Activated effector memory CD4-positive, alpha-beta T cell treated with anti-CD3 and anti-CD28 coated beads, Interleukin-2, amount 50 U/mL, for 16 hours (primary cell): ENCODE measurements at places on chromosomes 3 and 15.

DNA sequence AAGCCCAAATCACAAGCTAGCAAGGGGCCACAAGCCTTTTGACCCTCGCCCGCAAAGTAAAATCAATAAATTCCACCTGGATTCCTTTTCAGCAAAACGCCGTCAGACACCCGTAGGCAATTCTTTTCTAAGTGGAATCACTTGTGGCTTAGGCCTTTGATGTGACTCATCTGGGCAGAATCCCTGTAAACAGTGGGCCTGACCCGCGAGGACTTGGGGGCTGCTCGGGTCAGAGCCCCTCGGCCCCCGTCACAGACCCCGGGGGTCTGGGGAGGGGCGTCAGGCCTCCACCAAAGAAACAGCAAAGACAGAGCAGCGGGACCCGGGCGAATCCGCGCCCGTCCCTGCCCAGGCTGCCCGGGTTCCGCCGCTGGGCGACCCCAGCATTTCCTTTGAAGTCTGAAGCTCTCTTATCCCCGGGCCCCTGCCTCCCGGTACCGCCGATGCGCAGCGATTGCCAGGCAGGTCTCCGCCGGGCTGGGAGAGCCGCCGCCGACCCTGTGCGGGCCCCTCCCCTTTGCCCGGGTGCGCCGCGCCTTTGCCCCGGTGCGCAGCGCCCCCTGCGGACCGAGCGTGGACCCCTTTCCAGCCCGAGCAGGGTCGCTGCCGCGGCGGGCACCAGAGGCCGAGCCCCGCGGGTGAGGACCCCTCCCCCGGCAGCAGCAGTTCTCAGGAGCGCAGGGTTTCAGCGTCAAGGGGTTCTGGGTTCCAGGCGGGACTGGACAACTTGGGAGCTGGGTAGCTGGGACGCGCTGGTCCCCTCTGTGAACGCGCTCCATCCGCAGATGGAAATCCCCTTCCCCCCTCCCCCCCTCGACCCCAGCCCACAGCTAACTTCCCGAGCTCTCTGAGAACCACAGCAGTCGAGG is 178.3 kb downstream of the UACA start:
- DNase-seq, result peak; percentile 73

DNA sequence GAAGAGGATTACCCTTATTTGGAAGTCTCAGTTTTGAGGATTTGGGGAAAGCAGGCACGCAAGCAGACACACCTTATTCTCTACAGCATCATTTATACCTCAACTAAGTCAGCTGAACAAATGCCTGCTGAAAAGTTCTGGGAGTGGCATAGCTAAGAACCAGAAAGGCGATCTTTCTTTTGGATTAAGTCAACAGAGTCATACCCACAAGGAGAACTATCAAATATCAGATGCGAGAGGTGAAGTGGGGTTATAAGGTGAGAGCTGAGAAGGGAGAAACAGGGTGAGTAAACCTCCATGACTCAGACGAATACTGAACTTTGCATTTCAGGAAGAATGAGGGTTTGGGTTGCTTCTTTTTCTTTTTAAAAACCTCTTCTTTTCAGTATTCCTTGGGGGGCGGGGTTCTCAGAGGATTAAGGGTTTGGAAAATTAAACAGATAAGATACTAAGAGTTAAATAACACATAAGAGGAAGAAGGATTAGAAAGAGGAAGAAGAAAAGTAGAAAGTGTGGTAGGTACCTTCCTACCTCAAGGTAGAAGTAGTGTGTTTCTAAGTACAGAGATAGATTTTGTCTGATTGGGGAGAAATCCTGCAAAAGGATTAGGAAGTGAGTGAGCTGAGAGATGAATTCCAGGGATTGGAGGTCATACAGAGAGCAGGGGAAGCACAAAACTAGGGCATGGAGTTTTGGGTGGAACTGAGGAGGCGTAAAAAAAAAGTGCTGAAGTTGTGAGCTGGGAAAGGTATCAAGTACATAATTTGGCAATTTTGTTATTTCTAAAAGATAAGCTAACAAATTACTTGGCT is 41.3 kb upstream of the ICE2 start:
- no peak for DNase-seq

GRCh38 chr15:60128000-60128376 is 123.9 kb downstream of the FOXB1 start:
- peak; percentile 63 for DNase-seq

DNA sequence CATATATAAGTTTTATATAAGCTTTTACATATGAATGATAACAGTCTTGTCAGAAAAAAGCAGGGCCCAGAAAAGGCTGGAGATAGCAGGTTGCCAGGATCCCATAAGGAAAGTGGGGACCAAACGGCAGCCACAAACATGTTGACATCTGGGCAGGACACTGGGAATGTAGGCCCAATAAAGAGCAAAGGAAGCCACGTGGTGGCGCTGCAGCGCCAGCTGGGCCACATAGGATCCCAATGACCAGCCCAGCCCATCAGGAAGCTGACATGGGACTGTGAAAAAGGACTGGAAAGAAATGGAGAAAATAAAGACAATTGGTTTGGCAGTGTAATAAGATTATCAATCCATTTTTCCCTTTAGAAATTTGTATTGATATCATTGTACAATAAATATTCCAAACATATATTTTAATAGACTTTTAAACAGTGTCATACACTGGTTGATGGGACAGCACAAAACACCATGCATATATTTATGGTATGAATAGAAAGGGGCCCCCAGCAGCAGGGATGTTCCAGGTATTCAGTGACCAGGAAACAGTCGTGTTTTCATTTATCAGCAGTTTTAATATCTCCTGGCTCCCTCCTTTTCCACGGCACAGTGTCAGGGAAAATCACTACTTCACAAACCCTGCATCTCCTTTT is 89.0 kb upstream of the STRIT1 start:
- DNase-seq, result no peak

GRCh38 chr3:53777468-53777867 is 68.8 kb downstream of the CHDH start:
- no peak for DNase-seq

DNA sequence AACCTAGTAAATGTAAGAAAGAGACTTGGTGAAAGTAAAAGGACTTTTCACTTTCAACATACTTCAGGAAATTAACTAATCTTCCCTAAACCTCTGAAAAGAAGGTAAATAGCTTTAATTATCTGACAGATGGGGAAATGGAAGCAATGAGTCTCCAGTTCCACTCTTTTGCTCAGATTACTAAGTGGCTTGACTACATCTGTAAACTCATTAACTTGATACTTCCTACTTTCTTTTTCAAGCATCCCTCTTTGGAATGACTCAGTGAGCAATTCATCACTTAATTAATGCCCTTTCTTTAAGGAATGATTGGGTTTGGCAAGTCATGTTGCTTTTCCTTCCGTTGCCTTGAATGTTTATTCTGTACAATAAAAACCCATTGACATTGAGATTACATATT is 234.2 kb downstream of the GRM7 start:
- DNase-seq, result no peak

GRCh38 chr15:100338971-100339444 is 2.8 kb downstream of the ADAMTS17 start:
- peak; percentile 79 for DNase-seq

DNA sequence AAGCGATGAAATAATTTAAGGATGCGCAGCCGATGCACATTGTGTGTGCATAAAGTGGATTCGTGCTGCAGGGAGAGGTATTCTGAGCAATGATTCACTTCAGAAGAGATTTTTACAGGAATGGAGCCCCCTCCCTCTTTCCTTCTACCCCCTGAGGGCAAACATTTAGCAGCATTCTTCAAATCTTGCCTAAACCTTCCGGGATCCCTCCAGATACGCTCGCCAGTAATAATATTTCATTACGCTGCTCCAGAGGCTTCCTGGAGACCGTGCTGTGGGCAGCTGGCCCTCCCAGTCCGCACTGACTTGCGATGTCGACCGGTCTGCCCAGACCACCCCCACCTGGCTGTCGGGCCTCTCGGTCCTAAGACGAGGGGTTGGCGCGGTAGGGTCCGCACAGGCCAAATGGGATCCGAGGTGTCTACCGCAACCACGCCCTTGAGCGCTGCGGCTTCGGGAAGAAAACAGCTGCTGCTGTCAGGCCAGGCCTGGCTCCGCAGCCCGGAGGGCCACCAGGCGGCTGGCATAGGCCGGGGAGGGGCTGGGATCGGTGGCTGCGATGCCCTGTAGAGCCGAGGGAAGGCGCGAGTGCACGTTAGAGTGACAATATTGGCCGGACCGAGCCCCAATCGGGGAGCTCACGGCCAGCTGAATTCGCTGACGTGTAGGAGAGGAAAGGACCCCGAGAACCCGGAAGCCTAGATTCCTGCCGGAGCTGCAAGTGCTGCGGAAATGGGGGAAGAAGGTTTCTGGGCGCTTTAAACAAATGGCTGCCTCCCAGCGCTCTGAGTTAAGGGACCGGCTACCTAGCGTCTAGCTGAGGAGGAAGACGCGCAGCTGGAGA is 14.3 kb downstream of the ZIC4 start:
- no peak for DNase-seq

- DNase-seq, result no peak
Measured at GRCh38 chr3:63934041-63934866, 22.1 kb upstream of the SCAANT1 start.

GRCh38 chr3:195151866-195152541 is 119.0 kb downstream of the XXYLT1 start:
- DNase-seq, result no peak

DNA sequence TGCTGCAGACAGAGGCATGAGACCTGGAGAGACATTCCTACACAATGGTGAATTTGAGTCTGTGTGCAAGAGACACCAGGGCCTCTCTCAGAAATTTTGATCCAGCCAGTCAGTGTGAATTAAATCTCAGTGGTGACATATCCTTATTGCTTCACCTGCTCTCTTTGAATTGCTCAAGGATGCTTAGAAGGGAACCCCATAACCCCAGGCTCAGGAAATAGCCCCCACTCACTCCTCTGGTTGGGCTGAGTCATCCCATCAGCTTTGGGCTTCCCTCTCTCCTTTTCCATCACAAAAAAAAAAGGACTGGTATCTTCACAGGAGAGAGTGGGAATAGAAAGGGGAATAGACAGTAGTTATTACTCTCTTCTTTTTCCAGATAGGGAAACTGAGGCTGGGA is 33.0 kb upstream of the LARS2 start:
- no peak for DNase-seq

- DNase-seq, result no peak
Measured at GRCh38 chr15:29822684-29823459, 604 bp upstream of the TJP1 start.

DNA sequence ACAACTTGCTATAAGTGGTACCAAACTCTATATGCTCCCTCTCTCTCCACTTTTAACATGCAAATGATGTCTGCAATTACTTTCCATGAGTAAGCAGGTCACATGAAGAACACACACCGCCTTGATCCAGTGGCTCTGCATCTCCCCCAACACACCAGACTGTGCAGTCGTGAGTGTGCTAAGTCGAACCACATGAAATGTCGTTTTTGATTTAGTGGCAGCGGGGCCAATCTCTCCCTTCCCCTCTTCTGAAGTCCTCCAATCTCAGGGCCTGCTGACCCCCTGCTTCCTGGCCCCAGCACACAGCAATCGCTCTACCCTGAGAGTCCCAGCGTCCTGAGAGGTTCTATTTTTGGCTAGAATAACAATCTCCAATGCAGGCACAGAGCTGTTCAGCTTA is 312.5 kb downstream of the SHQ1 start:
- no peak for DNase-seq

DNA sequence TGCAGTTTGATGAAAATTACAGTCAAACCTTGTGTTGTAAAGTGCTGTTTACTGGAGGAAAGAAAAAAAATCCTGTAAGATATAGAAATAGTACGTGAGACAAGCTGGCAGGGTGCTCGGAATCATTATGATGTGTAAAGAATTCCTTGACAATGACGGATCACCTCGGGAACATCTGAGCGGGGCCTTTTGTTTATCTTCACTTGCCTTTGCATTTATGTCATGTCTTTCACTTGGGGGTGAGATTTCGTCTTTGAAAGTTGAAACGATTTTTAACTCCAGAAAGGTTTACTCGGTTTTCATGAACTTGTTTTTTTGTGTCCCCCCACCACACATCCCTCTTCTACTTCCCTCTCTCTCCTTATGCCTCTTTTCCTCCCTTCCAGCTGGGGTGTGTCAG is 128.3 kb upstream of the VEPH1 start:
- no peak for DNase-seq

GRCh38 chr15:80106051-80106450 is 46.6 kb downstream of the ZFAND6 start:
- DNase-seq, result no peak

DNA sequence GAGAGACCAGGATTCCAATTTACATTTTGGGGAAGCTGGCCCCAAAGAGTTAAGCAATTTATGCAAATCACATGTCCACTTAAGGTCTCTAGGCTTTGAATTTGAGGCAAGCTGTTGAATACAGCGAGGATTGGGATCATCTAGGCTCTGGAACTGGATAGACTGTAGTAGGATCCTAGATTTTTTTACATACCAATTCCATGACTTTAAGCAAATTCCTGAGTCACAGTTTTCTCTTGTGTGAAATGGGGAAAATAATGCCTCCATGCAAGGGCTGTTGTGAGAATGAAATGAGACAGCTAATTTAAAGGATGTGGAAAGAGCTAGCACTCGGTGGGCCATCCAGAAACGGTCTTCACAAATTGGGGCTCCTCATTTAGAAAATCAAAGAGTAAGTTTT is 103.4 kb downstream of the MINAR1 start:
- DNase-seq, result no peak

GRCh38 chr3:154886437-154886836 is 193.7 kb upstream of the MME start:
- no peak for DNase-seq

GRCh38 chr15:38053205-38053604 is 118.8 kb downstream of the TMCO5A start:
- DNase-seq, result no peak

DNA sequence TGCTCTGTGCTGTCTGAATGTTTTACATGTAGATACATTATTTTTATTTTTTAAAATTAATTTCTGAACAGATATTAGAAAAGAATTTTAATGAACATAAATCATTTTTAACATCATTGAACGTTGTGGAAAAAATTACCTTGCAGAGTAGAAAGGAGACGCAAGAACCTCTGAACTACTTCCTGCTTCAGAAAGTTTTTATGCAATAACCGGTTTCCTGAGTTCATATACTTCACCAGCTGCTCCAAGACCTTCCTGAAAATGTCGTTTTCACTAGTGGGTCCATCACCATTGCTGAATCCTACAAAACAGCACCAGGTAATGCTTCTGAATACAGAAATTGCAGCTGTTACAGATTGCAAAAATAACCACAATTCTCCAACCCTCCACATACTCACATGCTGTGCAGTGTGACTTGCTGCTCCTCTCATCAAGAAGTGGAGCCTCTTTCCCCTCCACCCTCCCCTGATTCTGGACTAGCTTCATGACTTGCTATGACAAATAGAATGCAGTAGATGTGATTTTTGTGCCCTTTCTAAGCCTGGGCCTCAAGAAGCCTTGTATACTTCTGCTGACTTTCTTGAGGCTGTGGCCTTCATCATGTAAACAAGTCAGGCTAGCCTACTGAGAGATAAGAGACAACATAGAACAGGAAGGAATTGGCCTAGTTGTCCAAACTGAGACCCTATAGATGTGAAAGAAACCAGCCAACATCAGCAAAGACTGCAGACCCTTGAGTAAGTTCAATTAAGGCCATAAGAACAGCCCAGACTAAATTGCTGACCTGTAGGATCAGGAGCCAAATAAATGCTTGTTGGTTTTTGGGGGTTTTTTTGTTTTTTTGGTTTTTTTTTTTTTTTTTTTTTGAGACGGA is 80.4 kb downstream of the TRANK1 start:
- no peak for DNase-seq

- no peak for DNase-seq
Measured at GRCh38 chr3:33433843-33434242, 6.4 kb downstream of the UBP1 start.
